ENCODE measurements at places on chromosomes 5 and 9.
A peak's percentile ranks its signal among the peaks of the same experiment; 100 is the strongest.

- DNase-seq, result no peak
Measured at GRCh38 chr5:105836268-105836667, 1834.5 kb downstream of the EFNA5 start.

- no peak for DNase-seq
Measured at GRCh38 chr5:73969195-73970036, 343.4 kb downstream of the ARHGEF28 start.

- DNase-seq, result no peak
Measured at GRCh38 chr9:77133011-77133410, 44.3 kb upstream of the VPS13A start.

DNA sequence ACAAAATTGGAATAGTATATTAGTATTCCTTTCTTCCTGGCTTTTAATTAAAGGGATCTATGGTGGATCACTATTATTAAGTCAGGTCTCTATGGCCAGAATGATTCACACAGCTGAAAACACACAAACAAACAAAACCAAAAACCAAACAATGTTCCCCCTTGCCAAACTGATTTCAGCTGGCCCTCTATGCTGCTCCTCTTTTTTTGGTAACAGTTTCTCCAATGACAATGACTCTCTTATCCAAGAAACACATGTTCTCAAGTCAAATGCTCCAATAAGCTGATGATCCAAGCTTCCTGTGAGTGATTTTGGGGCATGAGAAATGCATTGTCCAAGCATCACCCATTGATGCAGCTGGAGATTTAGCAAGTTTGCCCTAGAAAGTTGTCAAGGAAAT, 193.4 kb upstream of the TUT7 start:
- DNase-seq, result no peak

DNA sequence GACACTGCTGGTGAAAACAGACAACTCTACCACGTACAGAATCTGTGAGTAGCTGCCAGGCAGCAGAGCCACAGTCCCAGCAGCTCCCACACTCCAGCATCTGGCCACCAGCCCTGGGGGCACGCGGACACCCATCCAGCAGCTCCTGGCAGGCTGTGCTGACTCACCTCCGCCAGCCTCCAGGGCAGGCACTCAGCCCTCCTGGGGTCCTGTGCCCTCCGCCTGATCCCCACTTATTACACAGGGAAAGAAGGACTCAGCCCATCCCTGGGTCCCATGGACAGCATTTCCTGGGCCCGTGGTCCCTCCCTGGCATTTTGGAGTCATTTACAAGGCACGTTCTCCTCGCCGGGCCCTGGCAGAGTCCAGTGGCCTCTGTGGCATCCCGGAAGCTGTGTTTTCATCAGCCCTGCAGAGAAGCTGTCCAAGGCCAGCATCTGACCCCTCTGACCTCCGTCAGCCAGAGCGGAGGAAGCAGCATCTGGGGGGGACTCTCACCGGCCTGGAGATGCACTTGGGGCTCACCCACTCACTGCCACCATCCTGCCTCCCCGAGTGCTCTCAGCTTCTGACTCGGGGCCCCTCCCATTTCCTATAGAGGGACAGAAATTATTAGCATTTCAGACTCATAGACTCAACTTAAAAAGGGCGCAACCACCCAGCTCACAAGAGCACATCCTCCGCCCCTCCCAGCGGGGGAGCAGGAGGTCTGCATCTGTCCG, 21.6 kb downstream of the PAEP start:
- DNase-seq, result no peak

DNA sequence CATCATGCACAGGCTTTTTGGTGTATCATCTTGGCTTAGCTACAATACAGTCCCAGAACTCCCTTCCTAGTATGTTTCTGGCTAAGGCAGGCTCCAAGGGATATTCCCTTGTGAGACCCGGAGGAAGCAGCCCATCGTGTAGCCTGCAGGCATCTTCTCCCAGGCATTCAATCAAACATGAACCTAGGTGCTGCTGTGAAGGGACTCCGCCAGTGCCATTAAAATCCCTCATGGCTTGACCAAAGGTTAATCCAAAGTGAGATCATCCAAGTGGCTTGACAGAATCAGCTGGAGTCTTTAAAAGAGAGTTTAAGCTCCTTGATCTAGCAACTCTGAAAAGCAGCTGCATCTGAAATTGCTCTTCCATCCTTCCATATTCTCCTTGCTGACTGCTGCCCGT, 333.9 kb downstream of the DIRAS2 start:
- DNase-seq, result no peak

DNA sequence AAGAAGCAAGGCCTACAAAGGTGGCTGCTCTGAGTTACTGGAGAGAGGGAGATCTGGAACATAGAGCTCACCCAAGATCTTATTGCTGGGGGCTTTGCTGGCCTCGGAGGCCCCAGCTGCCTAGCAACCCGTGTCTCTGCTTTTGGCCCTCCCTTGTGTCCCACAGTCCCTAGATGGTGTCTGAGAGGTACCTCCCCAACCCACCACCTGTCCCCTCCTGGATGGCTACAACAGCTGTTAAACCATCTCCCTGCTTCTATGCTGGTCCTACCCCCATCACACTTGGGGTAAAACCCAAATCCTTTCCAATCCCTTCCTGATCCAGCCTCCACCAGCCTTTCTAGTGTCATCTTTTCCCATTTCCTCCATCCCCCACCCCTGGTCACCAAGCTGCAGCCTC, 86.6 kb downstream of the PPARGC1B start:
- DNase-seq, result no peak

GRCh38 chr9:99401680-99402504, 179.8 kb downstream of the SEC61B start:
- no peak for DNase-seq

DNA sequence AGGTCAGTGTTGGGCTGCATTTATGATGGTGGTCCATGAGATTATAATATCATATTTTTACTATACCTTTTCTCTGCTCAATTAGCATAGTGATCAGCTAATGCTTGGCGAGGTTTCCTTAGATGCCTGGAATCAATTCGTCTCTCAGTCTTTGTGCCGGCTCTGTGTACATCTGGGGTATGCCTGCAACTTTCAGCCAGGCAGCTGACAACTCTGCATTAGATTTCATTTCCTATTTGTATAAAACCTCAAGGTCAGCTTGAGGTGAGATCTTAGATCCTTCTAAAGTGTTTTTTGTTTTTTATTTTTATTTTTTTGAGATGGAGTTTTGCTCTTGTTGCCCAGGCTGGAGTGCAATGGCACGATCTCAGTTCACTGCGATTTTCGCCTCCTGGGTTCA, 86.8 kb downstream of the MELK start:
- no peak for DNase-seq

GRCh38 chr5:170421826-170422225, 32.7 kb upstream of the KCNMB1 start:
- DNase-seq, result no peak

DNA sequence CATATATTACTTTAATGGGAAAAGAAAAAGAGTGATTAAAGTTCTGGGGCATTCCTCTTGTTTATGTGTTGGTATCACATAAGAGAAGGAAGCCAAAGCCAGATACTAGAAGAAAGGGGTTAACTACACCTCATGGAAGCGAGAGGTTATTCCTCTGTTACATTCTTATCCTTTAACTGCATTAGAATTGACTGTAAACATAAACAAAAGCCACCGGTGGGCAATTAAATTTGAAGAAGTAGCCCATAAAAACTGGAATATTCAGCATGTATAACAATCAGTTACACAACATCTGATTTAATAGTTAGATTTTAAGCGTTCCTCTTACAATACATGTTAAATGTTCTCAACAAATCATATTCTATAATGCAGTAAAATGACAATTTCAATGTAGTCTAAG, 18.8 kb downstream of the POU5F2 start:
- no peak for DNase-seq

DNA sequence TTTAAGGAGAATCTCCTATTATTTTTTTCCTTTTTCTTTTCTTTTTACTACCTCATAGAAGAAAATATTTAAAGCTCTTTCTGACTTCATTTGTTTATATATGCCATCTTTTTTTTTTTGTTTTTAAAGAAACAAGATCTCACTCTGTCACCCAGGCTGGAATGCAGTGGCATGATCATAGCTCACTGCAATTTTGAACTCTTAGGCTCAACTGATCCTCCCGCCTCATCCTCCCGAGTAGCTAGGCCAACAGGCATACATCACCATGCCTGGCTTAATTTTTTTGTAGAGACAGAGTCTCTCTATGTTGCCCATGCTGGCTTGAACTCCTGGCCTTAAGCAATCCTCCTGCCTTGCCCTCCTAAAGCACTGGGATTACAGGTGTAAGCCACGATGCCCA, 59.5 kb downstream of the LNPEP start:
- no peak for DNase-seq

- DNase-seq, result no peak
Measured at GRCh38 chr9:107489687-107490605, at the start of gene KLF4. KLF4 (minus strand) TSS chr9:107489769; CDS start chr9:107489172, 597 bp downstream.

- DNase-seq, result no peak
Measured at GRCh38 chr5:157379983-157380382, 80.0 kb upstream of the NIPAL4 start.

- no peak for DNase-seq
Measured at GRCh38 chr9:137252555-137253506, 1.7 kb downstream of the STPG3 start.

- no peak for DNase-seq
Measured at GRCh38 chr5:150320044-150320613, 17.4 kb upstream of the ARSI start.

DNA sequence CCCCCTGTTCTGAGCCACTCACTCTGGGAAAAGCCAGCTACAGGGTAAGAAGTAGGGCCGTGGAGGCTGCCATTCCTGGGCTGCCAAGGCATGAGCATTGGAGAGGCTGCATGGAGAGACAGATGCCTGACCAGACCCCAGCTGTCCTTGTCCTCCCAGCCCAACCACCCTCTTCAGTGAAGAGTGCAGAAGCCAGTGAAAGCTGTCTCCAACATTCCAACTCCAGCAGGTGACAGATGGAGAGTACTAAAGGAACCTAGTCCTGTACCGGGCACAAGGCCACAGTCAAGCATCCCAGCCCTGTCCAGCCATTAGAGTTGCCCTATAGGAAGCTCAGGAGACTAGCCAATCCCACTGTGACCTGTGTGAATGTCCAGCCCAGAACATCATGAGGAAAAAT, 165.1 kb downstream of the DIRAS2 start:
- no peak for DNase-seq

GRCh38 chr5:16935231-16936149, 598 bp downstream of the MYO10 start:
- no peak for DNase-seq

DNA sequence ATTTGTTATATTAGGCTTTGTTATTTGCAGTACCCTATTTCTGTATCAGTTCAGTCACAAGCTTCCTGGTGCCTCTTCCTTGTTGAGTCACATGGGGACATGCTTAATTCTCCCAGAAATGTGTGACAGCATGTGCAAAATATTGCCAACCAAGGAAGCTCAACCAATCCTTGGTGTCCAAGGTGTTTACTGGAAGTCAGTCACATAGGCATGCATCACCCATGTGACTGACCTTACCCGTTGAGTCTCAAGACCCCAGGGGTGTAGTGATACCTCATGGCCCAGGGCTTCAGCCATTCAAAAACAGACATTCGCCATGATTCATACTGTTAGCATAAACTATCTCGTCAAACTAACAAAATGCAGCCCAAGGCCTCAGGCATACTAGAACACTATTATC, 9.3 kb upstream of the ANKDD1B start:
- no peak for DNase-seq

- peak; percentile 80 for DNase-seq
Measured at GRCh38 chr5:151496041-151496484, 48.7 kb downstream of the SLC36A1 start.

DNA sequence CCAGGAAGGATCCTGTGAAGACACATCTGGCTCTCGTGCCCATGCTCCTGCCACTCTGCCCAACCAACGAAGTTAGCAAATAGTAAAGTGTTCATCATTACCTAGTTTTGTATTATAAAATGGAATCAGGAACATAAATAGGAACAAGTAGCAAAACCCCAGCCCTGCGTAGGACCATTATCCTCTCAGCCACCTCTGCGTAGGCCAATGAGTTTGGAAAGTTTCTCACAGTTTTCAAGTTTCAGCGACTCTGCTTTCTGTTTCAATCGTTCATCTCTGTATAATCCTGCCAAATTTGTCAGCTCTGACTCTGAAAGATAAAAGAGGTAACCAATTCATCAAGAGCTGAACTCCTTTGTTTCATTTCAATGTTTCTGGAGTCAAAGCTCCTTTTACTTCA, 10.1 kb upstream of the SPATA24 start:
- no peak for DNase-seq

DNA sequence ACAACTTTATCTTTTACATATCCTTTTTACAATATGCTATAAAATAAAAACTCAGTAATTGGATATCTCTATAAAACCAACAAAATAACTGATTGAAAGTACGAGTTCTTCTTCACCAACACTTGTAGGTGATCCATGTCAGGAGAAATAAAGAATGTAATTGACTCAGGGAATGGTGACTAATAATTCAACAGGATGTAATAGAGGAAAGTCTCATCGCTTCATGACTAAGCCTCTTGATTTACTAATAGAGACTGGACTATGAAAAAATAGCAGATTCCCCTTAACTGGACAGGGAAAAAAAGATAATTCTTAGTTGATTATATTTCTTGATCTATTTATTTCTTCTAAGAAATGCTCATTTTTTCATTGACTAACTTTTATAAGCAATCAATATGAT, 507.7 kb upstream of the PTGER4 start:
- no peak for DNase-seq

DNA sequence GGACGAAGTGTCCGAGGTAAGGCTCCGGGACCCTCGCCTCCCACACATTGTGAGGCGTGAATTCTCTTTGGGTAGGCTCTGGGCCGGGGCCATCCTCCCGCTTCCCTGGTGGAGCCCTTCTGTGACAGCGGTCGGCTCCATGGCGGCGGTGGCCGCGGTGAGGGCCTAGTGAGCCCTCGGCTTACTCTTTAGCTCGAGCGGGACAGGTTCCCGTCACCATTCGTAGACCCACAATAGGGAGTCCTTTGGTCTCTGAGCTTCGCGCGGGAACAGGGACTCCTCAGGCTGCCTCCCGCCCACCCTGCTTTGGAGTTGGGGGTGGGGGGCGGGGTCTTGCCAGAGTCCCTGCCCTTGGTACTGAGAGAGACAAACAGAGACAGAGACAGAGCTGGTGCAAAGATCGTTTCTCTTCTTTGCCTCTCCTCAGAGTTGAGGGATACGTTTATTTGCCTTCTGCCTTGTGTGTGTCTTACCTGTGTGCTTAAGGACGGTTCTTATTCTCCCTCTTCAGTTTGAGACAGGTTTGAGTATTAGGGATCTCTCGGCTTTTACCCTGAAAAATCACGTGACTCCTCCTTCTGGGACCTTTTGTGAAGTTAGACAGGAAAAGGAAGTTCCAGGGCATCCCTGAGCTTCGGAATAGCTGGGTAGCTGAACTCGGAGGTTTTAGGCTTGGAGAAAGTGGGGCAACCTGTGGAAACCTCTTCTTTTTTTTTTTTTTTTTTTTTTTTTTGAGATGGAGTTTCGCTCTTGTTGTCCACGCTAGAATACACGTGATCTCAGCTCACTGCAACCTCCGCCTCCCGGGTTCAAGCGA, 833 bp downstream of the ANKHD1 start:
- DNase-seq, result no peak

GRCh38 chr9:90878562-90878961, 76.9 kb downstream of the SYK start:
- DNase-seq, result no peak
